Hematopoietic multipotent progenitor cell treated with erythropoietin and hydrocortisone succinate and interleukin-3 and kit ligand, for 4 days (in vitro differentiated cells): ENCODE measurements at places on chromosomes 7 and 10.

DNA sequence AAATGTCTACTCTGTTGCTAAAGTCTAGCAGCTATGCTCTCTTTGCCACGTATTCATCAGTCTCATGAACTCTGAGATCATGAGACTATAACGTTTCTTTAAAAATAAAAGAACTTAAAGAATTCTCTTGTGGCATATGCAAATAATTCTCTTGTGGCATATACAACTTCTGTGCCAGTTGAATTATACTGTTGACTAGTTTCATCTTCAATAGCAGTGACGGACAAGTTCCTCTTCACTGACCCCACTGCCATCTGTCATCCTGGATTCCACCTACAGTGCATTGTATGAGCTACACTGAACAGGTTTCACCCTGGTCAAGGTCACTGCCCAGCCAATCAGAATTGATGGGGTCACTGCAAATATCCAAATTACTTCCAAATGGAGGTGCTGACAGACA lies 88.2 kb downstream of the CD36 start:
- no peak for DNase-seq

GRCh38 chr10:125711110-125711750 lies 8.3 kb upstream of the EDRF1 start:
- no peak for DNase-seq

DNA sequence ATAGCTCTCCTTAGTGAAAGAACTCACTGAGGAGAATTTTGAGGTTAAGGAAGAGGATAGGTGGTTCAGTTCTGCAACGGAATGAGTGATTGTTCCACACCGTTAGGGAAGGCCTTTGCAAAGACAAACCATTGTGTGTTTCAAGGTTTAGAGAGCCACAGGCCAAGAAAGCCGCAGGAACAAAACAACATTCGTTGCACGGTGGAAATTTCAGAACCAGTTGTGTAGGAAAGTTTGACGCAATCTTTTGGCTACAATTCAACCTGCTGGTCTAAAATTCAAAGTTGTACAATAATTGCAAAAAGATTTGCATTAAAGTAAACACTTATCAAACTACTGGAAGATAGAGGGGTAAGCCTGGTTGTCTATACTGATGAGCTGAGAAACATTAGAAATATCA lies 91.4 kb downstream of the FAM107B start:
- DNase-seq, result no peak

DNA sequence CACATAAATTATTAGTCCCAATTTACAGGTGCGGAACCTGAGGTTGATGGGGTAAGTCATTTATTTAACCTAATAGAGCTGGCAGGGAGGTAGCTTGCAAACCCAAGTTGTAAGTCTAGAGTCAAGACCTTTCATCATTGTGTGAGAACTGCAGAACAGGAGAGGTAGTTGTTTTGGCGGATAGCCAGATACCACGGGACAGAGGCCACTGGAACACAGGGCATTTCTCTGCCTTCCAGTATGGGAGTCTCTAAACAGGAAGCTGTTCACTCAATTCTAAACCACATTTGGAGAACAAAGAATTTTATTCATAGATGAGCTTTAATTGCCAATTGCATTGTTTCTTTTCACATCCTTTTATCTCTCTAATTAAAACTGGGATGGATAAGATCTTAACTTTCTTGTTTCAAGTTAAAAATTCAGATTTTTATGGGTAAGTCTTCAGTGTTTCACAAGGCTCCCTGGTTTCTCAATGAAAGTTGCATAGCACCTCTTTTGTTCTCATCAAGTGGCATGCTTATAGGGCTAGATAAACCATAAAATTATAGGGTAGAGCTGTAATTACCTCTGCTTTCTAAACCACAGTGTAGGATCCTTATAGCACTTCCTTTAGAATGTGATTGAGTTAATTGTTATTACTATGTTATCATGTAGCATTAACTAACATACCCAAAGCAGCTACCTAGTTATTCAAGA lies 489.0 kb downstream of the GATA3 start:
- DNase-seq, result peak; percentile 60

DNA sequence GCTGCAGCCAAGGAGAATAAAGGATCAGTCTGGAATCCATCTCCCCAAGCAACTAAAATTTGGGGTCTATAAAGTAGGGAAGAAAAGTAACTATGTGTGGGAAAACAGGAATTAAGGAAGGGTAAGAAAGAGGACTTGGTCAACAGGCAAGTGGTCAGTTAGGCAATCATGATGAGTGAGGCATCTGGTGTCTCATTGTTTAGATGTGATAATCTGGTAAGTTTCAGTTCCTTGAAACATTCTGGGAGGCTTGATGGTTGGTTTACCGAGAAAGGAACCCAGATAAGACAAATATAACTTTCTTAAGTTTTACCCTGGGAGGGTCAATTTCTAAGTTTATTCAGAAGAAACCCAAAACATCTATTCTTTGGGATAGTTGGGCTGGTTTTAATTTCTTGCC lies 22.3 kb downstream of the HYAL4 start:
- DNase-seq, result peak; percentile 5

GRCh38 chr10:10222304-10222841 lies 795.3 kb upstream of the CELF2 start:
- DNase-seq, result no peak

DNA sequence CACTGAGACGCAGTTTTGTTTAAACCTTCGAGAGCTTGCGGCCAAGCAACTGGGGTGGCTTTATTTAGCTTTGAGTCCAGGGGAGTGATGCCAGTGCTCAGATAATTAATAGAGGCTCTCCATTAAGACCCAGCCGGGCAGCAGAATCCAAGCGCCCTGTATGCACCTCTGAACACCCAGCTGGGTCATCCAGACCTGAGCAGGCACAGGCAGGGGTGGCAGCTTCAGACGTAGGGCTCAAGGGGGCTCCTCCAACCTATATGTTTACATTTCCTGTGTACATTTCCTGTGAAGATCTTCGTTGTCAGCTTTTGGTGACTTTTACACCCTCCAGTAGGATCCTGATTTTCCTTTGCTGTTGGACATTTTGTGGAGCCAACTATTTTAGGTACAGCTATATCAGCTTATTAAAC lies 719.5 kb downstream of the LRMDA start:
- no peak for DNase-seq

DNA sequence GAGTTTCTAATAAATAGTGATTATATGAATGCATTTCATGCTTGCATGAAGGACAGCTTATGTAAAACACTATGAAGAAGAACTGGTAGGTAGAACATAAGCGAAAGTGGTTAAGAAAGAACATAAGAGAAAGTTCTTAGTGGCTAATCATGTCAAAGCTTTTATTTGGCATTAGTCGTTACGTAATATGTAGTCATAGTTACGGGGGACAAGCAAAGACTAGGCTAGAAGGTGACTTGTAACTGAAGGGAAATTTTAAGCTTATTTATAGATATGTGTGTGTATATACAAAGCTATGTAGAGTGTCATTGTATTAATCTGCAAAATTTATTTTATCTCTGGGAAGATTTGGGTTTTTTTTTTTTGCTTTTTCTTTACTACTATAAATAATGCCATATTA lies 36.9 kb downstream of the CAPZA2 start:
- peak; percentile 36 for DNase-seq

GRCh38 chr7:157136372-157136771 lies 2.4 kb upstream of the UBE3C start:
- DNase-seq, result peak; percentile 76

DNA sequence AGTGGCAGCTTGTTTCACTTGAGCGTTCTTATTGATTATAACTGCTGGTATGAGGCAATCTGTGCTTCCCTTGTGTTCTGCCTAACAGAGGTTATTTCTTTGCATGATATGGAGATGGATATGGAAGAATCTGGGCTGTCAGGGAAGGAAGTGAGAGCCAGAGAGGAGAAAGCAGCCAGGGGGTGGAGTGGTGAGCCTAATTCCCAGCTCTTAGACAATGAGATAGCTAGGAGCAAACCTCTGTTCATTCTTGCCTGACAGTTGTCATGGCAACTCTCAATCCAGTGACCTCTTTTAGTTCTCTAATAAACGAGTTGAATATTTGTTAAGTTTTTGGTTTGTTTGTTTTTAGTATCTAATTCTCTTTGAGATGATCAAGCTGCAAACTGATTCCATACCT lies 214.3 kb downstream of the NRG3 start:
- no peak for DNase-seq

DNA sequence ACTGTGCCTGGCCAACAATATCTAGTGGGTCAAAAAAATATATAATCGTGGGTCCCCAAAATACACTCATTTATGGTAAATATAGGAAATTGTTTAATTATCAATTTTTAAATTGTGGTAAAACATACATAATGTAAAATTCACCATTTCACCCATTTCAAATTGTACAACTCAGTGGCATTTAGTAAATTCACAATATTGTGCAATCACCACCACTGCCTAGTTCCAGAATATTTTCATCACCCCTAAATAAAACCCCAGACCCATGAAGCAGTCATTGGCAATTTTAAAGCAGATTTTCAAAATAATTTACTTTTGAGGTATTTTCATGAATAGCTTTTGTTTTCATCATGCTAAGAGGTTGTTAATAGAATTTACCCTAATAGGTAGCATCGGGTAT lies 10.2 kb downstream of the BLNK start:
- no peak for DNase-seq

DNA sequence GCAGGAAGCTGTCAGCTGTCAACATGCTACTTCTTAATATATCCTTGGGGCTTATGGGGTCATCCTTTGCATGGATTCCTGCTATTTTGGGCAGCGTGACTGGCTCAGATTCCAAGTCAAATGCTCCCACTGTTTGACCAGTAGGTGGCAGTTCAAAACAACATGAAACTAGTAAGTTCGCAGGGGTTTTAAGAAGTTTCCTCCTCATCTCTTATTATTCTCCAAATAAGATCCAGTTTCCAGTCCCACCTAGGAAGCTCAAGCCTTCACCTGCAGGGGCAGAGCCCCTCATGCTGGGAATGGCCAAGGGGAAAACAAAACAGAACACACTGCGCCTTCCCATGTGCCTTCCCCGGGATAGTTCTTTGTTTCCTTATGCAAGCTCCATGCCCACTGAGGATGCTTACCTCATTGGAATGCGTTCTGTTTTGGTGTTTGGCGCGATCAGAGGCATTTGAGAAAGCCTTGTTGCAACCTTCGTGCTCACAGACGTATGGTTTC lies 259.8 kb downstream of the GLI3 start:
- peak; percentile 68 for DNase-seq

DNA sequence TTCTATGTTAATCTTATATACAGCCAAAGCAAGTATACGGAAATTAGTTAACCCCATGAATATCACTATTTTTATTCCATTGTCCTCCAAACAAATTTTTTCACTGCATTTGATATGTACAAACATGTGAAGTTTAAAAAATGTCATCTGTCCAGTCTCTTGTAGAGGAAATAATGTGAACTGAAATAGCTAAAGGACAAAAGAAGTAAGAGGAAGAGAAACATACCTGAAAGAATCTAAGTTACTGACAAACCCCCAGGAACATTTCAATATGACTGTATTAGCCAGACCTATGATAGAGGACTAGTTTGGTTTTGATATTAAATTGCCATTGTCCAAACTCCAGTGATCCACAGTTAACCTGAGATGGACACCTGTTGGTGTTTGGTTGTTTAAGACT lies 80.6 kb downstream of the NRCAM start:
- DNase-seq, result no peak

DNA sequence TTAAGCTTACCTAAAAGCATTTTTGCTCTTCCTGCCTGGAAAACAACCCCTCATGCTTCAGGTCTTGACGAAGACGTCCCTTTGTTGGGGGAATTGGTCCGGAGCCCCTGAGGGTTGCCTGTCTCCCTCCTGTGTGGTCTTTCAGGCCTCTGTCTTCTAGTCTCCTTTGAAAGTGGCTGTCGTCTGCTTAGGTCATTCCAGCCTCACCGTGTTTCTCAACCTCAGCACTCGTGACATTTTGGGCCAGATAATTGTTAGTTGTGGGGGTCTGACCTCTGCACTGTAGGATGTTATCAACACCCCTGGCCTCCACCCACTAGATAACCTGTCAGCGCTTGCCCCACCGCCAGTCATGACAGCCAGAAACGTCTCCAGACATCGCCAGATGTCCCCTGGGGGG lies 219.1 kb downstream of the TCF7L2 start:
- DNase-seq, result no peak

DNA sequence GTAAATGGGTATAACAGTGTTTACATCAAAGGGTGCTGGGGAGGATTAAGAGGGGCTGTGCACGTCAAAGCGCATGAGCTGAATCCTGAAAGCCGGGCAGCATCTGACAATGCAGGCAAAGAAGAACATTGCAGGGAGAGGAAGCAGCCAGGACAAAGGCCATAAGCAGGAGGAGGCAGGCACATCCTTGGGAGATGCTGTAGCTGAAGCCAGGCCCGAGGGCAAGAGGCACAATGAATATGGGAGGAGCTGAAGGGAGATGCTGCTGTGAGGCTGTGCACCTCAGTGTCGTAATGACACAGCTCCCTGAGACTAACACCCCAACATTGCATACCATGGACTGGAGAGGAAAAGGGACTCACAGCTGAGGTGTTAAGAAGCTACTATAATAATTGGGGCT lies 129.2 kb downstream of the BTAF1 start:
- DNase-seq, result no peak

DNA sequence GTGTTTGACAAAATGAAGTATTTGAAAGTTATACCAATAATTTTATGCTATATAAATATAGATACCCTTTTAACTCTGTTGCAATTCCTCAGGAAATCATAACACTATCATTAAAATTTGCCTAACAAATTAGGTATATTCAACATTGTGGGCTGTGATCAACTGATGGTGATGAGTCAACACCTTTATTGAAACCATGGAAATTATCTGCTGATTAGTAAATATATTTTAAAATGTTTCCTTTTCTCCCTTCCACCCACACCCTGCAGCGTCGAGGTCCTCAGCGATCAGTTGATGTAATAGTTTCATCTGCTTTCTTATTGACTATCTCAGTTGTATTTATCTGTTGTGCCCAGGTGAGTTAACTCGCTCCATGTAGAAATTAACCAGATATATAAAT lies 143.9 kb downstream of the PHTF2 start:
- no peak for DNase-seq

GRCh38 chr10:60706146-60706545 lies 72.1 kb upstream of the CDK1 start:
- peak; percentile 10 for DNase-seq

GRCh38 chr10:70546584-70546983 lies 56.0 kb downstream of the PRF1 start:
- peak; percentile 35 for DNase-seq

DNA sequence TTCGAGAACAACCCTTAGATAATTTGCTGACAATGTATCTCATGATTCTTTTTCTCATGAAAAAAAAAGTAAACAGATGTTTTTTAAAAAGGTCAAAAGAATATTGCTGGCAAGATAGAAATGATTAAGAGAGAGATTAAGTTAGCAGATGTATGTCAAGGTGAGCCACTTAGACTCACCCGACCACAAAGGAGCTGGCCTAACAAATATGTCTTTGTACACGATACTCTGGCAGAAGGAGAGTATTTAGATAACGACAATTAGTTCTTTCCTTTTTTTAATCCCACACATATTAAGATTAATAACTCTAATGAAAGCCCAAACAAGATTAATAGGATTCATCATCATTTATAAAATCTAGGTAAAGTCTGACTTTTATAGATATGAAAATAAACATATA lies 156.7 kb downstream of the RAPGEF5 start:
- DNase-seq, result no peak

DNA sequence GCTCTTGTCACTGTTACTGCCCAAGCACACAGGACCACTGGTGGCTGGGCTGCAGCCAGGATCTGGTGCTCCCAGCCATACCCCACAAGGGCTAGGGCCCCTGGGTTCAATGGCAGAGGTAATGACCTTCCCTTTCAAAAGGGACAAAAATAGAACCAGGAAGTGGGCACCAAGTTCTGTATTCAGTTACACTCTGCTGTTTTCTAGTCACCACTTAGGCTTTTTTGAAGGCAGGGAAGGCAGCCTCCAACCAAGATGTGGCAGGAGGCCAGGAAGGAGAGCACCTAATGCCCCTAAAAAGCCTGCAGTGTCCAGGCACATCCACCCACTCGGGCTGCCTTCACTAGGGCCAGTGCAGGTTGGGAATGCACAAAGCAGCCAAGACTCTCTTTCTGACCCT lies 47.8 kb downstream of the NOD1 start:
- DNase-seq, result peak; percentile 37
